Heart right ventricle (tissue), 16 donors: ENCODE measurements at places on chromosomes 11 and 22. TPM values are rescaled to one million over a fixed set of nuclear protein-coding genes. Genes with fewer than 3 reads are reported as not detected.

DNA sequence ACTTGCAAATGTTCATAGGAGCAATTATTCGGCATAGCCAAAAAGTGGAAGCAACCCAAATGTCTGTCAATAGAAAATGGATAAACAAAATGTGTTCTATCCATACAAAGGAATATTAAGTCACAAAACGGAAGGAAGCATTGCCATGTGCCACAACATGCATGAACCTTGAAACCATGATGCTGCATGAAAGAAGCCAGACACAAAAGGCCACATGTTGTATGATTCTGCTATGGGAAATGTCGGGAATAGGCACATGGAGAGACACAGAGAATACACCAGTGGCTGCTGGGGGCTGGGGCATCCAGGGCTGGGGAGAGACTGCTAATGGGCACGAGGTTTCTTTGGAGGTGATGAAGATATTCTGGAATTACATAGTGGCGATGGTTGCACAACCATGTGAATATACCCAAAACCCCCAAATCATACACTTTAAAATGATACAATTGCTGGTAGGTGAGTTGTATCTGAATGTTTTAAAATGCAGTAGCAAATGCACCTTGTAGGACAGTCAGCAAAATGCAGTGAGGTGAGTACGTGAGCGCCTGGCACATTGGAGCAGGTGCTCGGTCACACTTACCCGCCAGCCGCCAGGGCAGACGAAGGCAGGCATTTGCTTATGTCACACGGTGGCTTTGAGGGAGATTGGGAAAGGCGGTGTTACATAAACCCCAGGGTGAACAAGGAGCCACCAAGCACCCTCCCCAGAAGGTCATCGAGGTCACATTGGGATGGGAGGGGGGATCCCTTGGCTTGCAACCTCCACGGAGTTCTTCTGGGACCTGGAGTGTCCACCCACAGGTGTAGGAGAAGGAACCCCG lies 6.3 kb upstream of the OSM start:
- DNase-seq, result no peak

Gene TPH1
- 0.03 TPM for polyA plus RNA-seq

GRCh38 chr11:84819537-84819936 lies 807.6 kb downstream of the DLG2 start:
- DNase-seq, result no peak

DNA sequence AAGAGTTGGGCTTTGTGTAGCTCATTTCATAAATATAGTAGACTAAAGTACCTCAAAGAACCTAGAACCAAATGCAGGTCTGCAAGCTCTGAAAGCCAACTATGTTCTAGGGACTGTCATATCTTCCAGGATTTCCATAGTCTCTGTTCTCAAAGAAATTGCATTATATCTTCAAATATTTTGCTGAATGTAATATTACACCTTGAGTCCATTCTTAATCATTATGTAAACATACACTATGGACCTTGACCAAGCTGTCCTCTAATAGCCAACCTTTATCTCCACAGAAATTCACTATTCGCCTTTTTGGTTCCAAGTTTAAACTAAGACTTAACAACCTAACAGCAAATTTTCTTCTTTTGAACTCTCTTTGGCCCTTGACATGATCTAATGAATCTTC lies 678.7 kb upstream of the ARHGAP42 start:
- DNase-seq, result no peak

- DNase-seq, result peak; percentile 73
Observed at GRCh38 chr11:2377511-2378443, 667 bp downstream of the CD81 start.
